ENCODE measurements at places on chromosomes 4 and X. TPM values are rescaled to one million over a fixed set of nuclear protein-coding genes. Genes with fewer than 3 reads are reported as not detected.

The BEND4 gene
- polyA plus RNA-seq: 0.10 TPM

The NRK gene
- 0.06 TPM for polyA plus RNA-seq

The TMEM47 gene
- polyA plus RNA-seq: 7.7 TPM

The RAB40A gene
- 0.25 TPM for polyA plus RNA-seq

The SSX4 gene
- polyA plus RNA-seq: not detected

The SPANXA2 gene
- polyA plus RNA-seq: not detected

The TLR3 gene
- 2.7 TPM for polyA plus RNA-seq

DNA sequence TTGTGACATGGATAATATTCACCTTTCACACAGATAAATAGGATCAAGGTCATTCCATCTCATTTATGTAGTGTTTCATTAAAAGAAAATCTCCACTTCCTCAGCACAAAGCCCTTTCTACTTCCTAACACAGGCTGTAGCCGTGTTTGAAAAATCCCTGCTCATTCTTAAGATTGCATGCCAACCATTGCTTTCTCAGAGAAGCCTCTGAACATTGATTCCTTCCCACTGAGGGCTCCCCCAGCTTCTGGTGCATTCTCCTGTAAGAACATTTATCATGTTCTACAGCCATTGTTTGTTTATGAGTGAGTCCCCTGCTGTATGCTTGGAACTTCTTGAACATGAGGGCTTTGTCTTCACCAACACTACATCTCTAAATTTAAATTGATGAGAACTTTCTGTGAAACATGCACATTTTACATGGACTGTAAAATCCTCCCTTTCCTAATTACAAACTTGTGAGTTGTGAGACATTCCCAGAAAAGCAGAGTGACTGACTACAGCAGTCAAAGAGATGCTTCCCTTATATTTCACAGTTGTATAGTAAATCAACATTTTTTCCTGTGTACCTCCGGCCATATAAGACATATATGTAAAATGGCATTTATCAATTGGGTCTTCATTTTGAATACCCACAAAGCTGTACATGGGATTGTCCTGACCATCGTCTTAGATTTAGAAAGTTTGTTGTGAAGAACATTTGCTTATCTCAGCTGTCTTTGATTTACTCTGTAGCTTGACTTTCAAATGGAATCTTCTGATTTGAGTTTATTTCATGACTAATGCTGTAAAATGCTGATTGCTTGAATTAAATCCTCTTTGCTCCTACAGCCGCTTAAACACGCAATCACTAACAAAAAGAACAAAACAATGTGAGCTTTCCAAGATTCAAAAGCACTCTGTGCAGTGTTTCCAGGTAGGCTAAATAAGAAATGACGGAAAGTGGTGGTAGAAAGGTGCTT lies 600.5 kb upstream of the SLIT2 start:
- no peak for DNase-seq

DNA sequence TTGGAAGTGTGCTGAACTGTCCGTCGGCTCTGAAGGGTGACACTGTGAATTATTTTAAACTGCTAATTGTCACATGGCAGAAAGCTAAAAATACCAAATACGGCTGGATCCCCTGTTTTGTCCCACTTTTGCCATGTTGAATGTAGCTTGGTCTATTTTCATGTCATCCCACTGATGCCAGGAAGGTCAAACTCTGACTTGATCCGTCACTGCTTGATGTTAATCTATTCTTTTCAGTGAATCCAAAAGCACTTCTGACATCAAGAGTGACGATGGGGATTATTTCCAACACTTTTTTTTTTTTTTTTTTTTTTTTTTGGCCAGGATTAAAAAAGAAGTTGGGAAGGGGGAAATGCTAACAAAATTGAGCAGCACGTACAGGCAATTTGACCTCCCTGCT lies 734.6 kb upstream of the TENM3 start:
- no peak for DNase-seq

DNA sequence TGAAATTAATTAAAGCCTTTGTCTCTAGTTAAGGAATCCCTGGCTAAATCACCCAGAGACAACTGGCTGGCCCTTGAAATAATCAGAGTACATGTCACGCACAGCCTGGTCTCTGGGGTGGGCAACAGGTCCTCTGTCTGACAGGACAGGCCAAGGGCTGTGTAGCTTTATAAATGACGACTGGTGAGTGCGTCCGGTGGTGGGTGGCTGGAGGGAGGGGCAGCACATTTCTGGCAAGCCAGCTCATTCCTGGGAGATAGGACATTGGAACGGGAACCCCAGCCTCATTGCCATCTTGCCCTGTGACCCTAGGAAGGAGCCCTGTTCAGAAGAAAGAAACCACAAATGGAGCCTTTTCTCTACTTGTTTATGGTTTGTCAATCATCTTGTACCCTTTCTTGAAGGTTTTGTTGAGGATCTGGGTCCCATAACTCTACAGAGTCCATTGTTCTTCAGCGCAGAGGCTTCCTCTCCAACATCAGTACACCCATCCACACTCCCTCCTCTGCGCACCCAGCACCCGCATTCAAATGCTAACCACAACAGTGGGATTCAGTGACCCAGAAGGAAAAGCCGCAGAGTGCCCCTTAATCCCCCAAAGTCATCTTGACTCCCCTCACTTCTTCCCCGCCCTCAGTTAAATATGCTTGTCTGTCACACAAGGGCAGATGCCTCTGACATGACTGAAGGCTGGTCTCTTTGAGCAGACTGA lies 368.1 kb downstream of the UNC5C start:
- no peak for DNase-seq

DNA sequence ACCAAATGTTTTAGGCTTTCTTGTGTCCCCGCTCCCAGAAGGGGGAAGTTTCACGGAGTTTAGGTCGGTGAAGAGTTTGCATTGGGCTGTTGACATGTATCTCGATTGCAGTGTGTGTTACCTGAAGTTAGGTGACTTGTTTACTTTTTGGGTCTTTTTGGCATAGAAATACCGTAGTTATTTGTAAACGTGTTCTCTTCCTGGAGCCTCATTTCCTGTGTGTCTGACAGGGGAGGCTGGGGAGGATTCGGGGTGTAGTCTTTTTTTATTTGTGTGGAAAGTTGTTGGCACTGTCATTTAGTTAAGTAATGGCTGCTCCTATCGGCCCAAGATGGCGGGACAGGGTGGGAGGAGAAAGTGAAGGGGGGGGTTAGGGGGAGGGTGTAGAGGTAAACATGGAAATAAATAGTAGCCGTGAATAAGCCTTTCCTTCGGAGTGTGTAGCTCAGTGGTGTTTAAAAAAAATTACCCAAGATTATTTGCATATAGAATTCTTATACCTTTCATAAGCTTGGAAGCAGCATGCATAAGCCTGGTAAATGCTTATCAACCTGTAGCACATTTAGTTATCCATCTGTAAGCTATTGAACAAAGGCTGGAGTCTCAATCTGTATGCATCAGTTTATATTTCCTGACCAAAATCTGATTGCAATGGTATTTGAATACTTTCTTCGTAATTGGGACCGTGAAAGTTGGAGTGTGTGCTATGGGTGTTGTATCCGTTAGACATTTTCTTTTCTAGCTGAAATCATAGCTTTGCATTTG lies 1.6 kb downstream of the KDM6A start:
- peak; percentile 59 for DNase-seq

GRCh38 chr4:83153417-83153816 lies 38.9 kb upstream of the PLAC8 start:
- no peak for DNase-seq

DNA sequence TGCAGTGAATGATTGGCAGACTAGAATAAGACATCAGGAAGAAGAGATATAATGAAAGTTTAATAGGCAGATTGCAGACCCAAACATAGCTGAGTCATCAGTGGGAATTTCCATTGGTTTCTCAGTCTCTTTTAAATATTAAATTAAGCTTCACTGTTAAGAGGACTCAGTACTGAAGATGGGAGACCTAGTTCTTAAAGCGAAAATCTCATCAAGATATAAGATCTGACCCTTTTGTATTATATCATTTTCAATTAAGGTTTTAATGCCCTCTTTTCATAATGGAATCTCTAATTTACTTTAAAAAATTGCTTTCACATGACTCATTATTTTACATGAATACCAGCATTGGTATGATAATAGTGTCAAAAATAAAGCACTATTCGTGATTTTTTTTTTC lies 168.9 kb upstream of the ATOH1 start:
- DNase-seq: no peak

DNA sequence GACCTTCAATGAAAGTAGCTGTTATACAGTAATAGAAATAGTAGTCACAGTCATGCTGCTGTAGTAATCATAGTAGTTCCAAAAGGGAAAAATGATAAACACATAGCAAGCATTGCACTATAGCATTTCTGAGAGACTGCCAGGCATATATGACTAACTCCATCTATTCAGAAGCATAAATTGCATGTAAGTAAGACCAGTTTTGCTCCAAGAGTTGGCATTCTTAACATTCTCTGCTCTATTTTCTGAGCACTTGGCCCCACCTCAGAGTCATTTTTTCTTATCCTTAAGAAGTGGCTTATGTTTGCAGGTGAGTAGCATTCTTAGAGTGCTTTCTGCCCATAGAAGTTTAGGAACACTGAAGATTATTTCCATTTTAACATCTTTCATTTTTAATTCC lies 490.3 kb upstream of the TECRL start:
- no peak for DNase-seq

GRCh38 chr4:147950261-147950660 lies 218.4 kb downstream of the ARHGAP10 start:
- no peak for DNase-seq

GRCh38 chrX:120302434-120302833 lies 8.8 kb downstream of the TMEM255A start:
- peak; percentile 39 for DNase-seq

DNA sequence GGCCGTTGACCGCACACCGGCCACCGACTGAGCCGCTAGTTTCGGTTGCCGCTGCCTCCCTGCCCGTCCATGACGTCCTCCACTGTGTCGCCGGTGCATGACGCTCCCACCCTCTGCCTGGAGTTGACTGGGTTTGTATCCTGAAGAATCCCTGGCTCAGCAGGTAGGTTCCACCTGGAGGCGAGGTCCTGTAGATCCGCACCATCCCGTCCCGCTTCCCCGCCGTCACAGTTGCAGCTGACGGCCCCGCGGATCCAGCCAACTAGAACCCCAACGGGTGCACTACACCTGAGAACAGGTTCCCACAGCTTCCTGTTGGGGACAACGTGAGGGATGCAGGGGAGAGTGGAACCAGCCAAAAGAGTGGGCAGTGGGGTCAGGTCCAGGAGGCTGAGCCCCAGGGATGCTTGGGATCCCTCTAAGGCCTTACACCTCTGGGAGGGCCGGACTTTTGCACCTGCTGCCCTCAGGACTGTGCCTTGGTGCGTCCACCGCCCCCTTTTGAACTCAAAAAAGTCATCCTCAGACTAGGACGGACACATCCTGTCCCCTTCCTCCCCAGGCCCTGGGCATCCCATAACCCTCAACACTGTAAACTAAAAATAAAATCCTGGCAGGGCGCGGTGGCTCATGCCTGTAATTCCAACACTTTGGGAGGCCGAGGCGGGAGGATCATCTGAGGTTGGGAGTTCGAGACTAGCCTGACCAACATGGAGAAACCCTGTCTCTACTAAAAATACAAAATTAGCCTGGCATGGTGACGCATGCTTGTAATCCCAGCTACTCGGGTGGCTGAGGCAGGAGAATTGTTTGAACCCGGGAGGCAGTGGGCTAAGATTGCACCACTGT lies 1.1 kb upstream of the SLBP start:
- DNase-seq: no peak

- DNase-seq: no peak
These were observed 15.7 kb downstream of the FHL1 start for GRCh38 chrX:136162827-136163570.

DNA sequence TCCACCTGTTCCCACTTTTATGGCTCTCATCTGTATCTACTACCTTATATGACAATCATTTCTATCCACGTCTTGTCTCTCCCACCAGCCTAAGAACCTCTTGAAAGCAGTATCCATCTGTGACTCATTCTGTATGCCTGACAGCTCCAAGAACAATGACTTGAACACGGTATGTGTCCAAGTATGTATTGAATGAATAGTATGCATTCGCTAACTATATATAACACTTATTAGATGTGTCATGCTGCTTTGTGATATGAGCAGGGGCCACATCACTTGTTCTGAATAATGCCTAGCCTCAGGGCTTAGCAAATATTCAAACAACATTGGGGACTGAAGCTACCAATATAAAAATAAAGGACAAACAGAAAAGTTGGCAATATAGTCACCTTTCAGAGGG lies 4.9 kb downstream of the OPHN1 start:
- no peak for DNase-seq

DNA sequence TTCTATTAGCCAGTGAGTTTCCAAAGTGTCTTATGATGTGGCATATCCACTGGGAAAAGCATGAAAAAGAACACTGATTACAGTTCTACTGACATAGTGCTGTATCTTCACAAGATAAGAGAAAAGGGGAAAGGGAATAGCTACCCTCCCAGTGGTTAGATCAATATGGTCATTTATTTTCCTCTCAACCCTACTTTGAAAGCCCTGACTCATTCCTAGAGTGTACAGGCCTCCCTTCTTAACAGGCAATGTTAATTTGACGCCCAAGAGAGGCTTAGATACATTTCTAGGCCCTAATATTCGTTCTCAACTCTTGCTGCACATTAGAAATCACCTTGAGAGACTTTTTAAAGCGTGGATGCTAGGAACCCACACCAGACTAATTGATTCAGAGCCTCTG lies 20.4 kb upstream of the BRS3 start:
- DNase-seq: no peak

GRCh38 chr4:82429728-82430192 lies 502 bp downstream of the HNRNPDL start:
- DNase-seq: no peak

- peak; percentile 7 for DNase-seq
These were observed 8.8 kb downstream of the PPARGC1A start for GRCh38 chr4:23881052-23881501.

GRCh38 chrX:70038951-70039350 lies 10.8 kb downstream of the AWAT2 start:
- DNase-seq: no peak

DNA sequence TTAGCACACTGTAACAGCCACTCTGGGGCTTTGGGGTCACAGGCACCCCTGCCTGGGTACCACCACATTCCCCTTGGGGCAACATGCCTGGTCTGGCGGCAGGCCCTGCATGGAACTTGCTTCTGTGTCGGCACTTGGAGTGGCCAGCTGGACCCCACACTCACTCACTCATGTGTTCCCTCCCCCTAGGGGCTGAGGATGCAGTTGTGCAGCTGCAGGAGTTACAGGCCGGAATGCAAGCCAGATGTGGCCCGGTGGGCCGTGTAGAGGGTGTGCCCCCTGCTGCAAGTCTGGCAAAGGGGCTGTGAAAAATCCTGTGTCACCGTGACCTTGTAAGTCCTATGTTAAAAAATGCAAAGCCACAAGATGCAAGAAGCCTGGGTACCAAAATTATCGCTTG lies 34.2 kb downstream of the ATXN3L start:
- DNase-seq: no peak

Measured in small intestine (tissue), 16 donors.